Osteocyte (in vitro differentiated cells): ENCODE measurements at places on chromosomes 6 and 20. TPM values are rescaled to one million over a fixed set of nuclear protein-coding genes. Genes with fewer than 3 reads are reported as not detected.
A peak's percentile ranks its signal among the peaks of the same experiment; 100 is the strongest.

DNA sequence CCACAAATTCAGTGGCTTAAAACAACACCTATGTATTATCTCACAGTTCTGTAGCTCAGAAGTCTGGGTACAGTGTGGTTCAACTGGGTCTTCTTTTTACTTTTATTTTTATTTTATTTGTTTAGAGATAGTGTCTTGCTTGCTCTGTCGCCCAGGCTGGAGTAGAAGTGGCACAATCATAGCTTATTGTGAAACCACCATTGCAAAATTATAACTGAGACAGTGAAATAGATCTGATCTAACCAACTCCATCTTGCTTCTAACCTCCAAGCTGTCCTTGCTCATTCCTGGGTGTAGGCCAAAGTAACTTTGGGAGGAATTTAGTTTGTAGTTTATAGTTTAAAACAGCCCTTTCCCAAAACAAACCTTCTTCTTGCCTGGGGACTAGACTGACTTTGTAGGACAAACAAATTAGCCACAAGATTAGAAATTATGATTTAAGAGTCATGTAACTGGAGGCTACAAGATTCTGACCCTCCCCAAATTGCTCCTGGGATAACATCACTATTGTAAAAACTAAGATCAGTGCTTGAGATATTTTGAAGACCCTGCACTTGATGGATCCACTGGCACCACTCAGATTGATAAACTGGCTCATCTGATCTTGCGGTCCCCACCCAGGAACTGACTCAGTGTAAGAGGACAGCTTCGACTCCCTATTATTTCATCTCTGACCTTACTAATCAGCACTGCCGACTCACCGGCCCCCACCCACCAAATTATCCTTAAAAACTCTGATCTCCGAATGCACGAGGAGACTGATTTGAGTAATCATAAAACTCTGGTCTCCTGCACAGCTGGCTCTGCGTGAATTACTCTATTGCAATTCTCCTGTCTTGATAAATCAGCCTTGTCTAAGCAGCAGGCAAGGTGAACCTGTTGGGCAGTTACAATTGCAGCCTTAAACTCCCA lies 193.4 kb upstream of the CDYL start:
- H3K4me3 ChIP-seq: no peak overlapping the region
- H3K27ac ChIP-seq: peak overlapping the region; percentile 73
- H3K4me1 ChIP-seq: peaks cover 37% of the 10 kb centered on the region
- peak; percentile 25 for DNase-seq
- peaks cover 6% of the 10 kb centered on the region for H3K36me3 ChIP-seq

DNA sequence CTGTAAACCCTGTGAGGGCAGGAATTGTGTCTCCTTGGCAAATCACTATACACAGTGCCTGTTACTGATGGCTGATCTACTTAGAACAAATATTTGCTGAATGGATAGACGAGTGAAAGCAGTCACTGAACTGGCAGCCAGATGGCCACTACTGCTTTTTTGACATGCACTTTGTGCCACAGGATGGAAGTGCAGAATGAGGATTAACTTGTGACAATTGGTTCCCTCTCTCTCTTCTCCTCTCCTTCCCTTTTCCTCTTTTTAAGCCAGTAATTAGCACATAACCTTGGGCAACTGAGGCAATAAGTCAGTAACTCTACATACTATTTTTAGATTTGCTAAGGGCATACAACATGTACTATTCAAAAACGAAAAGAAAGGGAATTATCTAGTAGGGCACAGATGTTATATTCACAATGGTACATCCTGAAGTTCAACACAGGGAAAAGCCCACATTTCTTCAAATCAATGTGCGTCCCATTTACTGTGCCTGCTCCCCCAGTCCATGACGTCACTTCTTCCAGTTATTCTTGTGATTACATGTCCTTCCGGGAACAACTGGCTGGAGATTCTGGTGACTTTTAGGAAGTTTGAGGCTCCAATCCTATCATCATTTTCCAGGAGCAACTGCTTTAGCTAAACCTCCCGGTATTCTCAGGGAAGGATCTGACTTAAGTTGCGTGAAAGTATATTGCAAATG lies 17.0 kb upstream of the RPS6KA2 start:
- H3K36me3 ChIP-seq: no peaks in the 10 kb centered on the region
- H3K4me1 ChIP-seq: no peaks in the 10 kb centered on the region
- peaks cover 10% of the 10 kb centered on the region for H3K27me3 ChIP-seq
- no peak overlapping the region for H3K27ac ChIP-seq

GRCh38 chr6:34543421-34543820 lies 12.7 kb downstream of the SPDEF start:
- H3K4me3 ChIP-seq: no peak overlapping the region
- no peak for DNase-seq
- H3K4me1 ChIP-seq: peaks cover 15% of the 10 kb centered on the region
- H3K36me3 ChIP-seq: no peaks in the 10 kb centered on the region
- H3K27me3 ChIP-seq: no peaks in the 10 kb centered on the region
- peak overlapping the region; percentile 71 for H3K27ac ChIP-seq

Gene CAP2
- 71.8 and 83.6 TPM in 2 replicates for total RNA-seq
